Cortex of kidney (tissue), 1 donor: ENCODE measurements at places on chromosomes 3 and 15.

DNA sequence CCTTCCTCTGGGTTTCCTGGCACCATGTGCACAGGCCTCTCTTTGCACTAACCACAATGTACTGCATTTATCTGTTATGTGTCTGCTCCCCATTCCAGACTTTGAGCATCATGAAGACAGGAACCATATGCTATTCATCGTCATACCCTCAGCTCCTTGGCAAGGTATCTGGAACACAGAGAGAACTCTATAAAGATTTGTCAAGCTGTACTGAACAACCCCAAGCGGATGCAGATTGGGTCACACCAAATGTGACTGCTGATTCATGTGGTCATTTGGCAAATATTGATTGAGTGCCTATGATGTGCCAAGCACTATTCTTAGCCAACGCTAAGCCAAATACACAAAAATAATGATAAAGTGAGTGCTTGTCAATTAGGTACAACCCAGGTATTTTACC, 7.5 kb upstream of the MEGF11 start:
- no peak for DNase-seq

DNA sequence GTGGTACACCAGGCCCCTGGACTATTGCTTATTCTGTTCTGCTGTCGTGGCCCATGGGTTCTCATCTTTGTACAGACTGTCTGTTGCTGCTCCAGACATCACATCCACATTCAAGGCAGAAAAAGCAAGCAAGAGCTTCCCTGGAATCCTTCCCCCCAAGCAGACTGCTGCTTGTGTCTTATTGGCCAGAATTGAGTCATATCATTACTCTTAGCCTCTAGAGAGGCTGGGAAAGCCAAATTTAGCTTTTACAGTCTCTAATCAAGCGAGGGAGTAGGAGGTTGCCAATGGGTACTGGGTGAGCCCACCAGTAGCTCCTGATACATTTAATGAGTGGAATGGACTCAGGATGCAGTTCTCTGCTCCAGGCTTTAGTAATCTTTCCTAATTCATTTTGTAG, 39.4 kb downstream of the RAB6B start:
- DNase-seq: no peak

DNA sequence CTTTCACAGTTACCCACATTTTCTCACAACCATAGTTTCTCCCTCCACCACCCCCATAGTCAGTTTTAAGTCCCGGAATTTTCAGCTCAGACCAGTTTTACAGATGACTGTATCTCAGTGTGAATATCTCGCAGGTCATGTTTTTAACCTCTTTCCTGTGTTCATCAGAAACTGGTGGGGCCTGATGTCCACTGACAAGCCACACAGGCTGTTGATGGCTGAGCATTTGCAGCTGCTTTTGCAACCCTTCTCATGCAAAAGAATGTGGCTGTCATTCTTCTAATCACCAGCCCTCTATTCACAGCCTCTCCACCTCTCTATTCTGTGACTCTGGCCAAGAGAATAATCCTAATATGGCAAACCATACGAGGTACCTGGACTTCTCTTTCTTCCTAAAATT, 8.5 kb downstream of the GYG1 start:
- DNase-seq: no peak

GRCh38 chr3:17911986-17912760, 169.7 kb upstream of the TBC1D5 start:
- DNase-seq: no peak

DNA sequence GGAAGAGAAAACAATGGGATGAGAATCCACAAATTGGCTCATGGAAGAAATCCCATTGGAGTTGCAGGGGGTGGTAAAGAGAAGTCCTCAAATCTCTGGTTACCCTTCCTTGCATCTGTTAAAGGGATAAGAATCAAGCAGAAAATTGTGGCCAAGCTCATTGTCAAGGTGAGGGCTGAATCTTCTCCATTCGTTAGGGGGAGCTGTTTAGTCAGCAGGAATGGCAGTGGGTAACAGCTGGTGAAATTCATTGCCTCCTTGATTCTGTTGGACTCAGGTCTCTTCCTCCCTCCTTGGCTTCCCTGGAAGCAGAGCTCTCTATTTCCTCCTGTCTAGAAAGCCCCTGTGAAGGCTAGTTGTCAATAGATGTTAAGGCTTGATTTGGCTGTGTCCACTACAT, 343.1 kb upstream of the SEMA6D start:
- DNase-seq: no peak

DNA sequence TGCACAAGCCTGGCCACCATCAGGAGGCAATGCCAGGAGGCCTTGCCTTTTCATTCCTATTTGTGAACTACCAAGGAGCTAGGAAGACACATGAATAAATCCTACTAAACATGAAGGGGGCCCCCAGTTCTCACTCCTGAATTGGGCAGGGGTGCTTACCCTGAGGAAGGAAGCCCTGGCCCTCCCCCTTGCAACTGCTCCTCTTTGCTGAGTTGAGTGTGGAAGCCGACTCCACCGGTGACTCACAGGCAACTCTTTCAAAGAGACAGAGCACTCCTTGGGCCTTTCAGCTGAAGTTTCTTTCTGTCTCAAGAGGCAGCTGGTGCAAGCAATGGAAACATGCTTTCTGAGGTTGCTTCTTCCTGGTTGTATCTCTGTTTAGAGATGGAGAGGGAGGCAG, 1.7 kb downstream of the GABRG3 start:
- DNase-seq: no peak

DNA sequence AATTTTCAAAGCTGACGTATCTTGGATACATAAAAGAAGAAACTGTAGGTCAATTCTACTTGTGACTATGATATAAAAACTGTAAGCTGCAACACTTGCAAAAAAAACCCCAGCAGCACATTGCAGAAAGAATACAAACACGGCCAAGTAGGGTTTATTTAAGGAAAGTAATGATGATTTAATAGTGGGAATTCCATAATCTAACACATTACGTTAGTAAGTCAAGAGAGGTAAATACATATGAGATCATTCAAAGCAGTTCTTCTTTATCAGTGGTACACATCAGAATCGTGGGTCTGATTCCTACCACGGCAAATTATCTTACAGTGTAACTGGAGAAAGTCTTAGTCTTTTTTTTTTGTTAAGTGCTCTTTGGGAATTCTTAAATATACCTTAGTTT, 292.4 kb upstream of the WNT5A start:
- no peak for DNase-seq

DNA sequence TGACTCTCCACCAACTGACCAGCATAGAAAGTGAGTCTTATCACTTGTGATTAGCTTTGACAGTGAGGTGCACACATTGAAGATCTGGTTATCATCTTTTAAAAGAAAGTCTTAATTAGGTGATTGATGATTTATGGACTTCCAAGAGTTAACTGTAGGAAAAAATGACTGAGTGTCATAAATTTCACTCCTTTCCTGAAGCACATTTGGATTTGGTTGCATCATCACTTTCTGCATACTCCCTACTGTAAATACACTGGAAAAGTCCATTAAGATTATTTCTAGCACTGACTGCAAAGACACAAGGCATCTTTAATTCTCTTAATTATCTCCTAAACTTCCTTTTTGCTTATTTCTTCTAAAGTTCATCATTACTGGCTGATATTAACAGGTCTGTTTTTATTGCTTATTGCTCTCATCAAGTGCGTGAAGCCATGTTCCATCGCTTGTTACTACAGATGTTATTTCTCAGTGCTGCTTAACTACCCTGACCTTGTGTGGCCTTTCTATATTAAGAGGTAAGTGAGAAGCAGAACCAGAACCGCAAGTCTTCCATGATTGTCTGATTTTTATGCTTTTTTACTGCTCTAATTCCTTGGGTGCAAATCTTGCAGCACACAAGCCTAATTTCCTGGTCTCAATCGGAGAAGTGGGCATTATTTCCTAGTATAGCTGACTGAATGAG, 153.2 kb downstream of the MEIS2 start:
- no peak for DNase-seq

DNA sequence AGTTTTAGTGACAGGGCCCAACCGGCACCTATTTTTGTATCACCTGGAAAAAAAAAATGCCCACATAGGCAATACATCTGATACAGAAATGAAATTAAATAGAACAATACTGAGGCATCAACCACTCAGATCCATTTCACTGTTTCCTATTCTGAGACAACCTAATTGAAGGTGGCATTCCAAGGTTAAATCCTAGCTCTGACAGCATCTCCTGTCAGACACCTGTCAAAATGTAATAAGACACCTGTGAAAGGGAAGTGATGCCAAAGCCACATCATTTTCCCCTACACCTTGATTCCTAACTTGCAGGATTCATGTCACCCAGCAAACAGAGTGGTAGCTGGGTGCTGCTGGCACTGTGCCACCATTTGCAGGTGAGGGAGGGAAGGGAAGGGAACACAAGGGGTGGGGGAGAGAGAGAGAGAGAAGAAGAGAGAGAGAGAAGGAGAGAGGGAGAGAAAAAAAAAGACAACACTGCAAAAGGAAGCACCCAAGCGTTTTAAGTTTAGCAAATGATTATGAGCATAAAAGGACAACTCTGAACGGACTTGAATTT, 1044.6 kb upstream of the CFAP20DC start:
- no peak for DNase-seq

DNA sequence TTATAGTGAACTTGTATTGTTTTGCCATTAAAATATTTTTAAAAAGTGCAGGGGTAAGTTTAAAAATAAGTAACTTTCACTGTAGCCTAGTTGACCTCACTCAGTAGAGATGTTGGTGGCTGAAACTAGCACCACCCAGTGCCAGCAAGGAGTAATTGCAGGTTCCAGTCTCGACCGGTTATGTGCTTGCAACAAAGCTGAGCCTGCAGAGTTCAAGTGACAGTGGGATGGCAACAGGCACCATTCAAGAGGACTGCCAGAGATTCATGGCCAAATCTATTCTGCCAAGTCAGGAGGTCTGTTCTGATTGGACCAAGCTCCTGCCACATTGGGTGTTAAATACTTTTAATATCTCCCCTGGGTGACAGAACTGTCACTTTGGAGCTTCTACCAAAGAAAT, 2.7 kb downstream of the ADAMTS7 start:
- no peak for DNase-seq

DNA sequence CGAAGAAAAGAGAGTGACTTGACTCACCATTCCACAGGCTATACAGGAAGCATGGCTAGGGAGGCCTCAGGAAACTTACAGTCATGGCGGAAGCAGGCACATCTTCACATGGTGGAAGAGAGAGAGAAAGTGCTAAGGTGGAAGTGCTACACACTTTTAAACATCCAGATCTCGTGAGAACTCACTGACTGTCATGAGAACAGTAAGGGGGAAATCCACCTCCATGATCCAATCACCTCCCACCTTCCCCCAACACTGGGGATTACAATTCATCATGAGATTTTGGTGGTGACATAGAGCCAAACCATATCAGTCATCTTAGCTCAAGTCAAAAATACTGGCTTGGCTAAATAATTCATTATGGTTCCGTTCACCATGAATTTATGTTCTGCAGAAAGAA, 45.3 kb upstream of the NEDD4 start:
- DNase-seq: no peak

DNA sequence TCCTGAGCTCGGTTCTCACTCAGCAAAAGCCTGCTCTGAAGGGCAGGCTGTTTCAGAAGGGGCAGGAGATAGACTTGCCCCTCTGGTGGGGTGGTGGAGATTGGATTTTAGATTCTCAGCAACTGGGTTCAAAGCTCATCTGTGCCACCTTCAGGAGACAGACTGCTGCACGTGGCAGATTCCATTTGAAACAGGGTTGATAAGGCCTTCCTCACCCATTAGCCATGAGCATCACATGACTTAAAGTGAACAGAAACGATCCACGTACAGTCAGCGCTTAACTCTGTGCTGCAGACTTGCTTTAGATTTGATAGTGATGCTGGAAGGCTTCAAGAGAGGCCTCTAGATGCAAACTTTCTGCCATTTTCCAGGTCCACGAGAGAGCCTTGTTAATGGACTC, 35.0 kb upstream of the MGLL start:
- no peak for DNase-seq

DNA sequence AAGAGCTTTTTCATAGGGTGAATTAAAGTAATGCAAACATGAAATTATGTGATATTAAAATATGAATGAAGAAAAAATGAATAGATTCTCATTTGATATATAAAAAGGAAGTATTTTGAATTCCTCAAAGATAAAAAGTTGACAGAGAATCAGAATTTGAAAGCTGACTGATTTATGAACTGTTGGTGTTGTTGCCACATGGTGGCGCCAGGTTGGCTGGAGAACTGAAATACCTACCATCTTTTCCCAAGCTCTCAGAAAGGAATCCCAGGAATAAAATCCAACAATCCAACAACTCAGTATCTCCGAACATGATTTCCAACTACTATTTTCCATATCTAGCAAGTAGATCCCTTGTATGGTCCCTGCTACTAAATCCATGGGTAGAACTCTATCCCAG, 3.1 kb downstream of the MYRIP start:
- no peak for DNase-seq

DNA sequence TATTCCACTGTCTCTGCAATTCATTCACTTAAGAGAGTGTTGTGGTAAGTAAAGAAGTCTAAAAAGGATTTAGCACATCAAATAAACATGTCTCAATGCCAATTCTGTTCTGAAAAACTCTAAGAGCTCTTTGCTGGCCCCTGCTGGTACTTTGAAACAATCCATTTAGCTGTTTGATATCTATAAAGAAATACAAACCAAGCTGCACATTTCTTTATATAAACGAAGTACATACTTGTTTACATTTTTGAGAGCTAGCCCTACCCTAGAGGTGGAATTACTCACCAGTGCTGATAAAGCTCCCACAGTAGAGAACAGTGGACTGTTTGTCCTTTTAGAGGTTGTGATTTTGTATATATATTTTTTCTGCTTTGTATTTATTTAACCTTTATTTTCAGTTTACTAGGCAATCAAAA, 75.5 kb downstream of the NEDD4 start:
- DNase-seq: no peak

GRCh38 chr15:86284635-86285034, 205.0 kb downstream of the AGBL1 start:
- no peak for DNase-seq

DNA sequence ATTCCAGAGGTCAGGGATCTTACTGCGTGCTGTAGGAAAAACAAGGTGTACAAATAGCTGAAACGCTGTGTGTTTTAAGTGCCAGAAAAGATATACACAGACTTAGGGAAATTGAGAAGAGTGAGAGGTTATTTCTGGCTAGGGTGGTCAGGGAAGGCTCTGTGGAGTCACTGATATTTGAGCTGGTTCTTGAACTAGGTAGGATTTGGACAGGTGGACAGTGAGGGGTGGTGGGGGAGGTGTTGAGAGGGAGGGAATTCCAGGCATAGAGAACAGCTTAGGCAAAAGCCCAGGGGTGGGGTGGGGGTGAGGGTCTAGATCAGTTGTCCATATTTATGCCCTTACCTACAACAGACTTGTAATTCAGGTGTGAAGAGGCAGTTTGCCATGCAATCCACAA, 7.0 kb downstream of the SEMA6D start:
- no peak for DNase-seq

DNA sequence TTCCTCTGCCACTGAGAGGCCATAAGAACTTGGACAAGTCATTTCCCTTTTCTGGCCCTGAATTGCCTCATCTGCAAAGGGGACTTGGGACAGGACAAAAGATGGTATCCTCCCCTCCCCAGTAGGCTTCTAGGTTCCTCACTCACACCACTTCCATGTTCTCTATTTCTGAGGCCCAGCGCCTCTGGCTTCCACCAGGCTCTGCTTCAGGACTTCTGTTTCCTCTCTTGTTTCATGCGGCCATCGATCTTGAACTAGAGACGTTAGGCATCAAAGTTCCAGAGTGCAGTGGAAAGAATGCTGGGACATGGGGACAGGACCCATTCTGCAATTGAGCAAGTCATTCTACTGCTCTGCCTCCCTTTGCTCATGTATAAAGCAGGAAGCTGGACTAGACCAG, 1.7 kb downstream of the TM4SF4 start:
- no peak for DNase-seq

- DNase-seq: no peak
These were observed 1000.9 kb downstream of the TUSC7 start for GRCh38 chr3:117710501-117710900.

GRCh38 chr3:57006949-57007419, 53.5 kb upstream of the SPATA12 start:
- DNase-seq: no peak
